ENCODE measurements at places on chromosomes 6 and 20.

DNA sequence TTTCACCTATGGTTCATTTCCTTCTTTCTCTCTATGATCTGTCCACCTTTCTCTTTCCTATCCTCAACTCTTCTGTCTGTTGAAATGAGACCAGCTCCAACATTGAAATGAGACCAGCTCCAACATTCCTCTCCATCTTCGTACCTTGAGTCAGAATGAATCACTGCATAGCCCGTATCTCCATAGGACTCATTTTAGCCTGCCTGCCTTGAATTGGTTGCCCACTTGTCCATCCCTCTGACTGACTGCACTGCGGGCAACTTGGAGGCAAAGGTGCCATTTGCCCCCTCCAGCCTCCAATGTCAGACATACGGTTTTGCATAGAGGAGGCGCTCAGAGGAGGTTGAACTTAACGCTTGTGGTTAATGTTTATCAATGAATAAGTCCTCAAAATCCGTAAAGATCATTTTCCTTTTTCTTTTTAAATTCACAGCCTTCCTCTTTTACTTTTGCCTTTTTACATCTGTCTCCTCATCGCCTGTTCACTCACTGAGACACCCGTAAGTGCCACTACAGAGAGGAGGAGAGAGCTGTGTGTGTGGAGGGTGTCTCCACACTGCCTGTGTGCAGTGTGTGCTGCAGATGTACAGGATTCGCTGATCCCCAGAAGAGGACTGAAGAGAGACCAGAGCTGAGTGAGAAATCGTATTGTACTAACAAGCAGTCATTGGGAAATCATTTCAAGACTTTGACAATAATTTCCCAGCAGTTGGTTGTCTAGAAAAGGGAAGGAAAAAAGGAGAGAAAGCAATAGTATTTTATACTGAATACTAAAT, 579.6 kb upstream of the MAP3K7 start:
- DNase-seq = no peak

- DNase-seq = no peak
Measured at GRCh38 chr6:115728171-115728570, 332.5 kb downstream of the FRK start.

GRCh38 chr6:138465007-138465645, 34.2 kb downstream of the NHSL1 start:
- no peak for DNase-seq

- no peak for DNase-seq
Measured at GRCh38 chr6:136527831-136528230, 22.4 kb downstream of the MAP7 start.

GRCh38 chr20:62652041-62652893, 10.0 kb downstream of the SLCO4A1 start:
- DNase-seq = peak; percentile 48

GRCh38 chr20:3896853-3897583, 7.8 kb downstream of the PANK2 start:
- no peak for DNase-seq

DNA sequence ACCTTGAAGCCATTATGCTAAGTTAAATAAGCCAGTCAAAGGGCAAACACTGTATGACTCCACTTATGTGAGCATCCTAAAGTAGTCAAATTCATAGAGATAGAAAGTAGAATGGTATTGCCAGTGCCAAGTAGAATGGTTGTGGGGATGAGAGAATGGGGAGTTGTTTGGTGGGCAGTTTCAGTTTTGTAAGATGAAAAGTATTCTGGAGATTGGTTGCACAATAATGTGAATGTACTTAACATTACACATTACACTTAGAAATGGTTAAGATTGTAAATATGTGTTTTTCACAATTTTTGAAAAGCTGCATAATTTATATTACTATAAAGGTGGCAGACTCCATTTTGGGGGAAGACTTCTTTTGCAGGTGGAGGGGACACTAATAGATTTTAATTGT, 51.3 kb upstream of the CARMIL1 start:
- no peak for DNase-seq

- DNase-seq = no peak
Measured at GRCh38 chr6:16442031-16442430, 203.6 kb downstream of the GMPR start.

DNA sequence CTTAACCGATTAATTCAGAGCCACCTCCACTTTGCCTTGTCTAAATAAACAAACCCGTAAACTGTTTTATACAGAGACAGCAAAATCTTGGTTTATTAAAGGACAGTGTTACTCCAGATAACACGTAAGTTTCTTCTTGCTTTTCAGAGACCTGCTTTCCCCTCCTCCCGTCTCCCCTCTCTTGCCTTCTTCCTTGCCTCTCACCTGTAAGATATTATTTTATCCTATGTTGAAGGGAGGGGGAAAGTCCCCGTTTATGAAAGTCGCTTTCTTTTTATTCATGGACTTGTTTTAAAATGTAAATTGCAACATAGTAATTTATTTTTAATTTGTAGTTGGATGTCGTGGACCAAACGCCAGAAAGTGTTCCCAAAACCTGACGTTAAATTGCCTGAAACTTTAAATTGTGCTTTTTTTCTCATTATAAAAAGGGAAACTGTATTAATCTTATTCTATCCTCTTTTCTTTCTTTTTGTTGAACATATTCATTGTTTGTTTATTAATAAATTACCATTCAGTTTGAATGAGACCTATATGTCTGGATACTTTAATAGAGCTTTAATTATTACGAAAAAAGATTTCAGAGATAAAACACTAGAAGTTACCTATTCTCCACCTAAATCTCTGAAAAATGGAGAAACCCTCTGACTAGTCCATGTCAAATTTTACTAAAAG, 2.7 kb downstream of the FOXC1 start:
- no peak for DNase-seq

- no peak for DNase-seq
Measured at GRCh38 chr6:165571068-165571682, 91.9 kb downstream of the PDE10A start.

DNA sequence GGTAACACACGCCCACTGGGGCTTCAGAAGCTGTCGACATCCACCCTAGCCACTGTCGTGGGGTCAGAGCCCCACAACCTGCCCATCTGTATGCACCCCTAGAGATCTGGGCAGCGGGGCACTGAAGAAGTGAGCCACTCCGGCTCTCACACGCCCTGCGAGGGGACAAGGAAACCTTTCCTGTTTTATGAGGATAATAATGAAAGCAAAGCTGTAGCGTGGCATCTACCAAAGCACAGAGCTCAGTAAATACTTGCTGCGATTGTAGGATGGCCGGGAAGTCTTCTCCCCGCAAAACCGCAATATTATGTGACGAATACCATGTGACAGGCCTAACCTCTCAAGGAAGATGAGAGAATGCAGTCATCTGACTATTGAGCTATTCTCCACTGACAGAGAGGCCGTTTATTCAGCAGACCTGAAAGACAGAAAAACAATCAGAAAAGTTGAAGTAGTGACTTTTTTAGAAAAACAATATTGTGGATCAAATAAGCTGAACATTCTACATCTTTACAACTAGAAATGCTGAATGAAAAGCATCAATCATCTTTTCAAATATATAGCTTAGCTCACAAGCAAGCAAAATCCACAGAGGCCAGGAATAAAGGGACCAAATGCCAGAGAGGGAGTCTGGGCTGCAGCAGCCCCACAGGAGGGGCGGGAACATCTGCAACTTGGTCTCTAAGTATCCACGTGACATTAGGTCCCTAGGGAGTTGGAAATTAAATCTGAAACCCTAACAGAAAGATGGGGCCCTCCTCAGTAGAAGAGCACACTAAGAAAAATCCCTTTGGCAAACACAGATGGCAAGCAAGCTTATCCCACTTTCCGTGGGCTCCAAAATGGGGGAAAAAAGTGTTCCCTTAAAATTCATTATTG, 207.8 kb downstream of the TTLL2 start:
- DNase-seq = no peak

DNA sequence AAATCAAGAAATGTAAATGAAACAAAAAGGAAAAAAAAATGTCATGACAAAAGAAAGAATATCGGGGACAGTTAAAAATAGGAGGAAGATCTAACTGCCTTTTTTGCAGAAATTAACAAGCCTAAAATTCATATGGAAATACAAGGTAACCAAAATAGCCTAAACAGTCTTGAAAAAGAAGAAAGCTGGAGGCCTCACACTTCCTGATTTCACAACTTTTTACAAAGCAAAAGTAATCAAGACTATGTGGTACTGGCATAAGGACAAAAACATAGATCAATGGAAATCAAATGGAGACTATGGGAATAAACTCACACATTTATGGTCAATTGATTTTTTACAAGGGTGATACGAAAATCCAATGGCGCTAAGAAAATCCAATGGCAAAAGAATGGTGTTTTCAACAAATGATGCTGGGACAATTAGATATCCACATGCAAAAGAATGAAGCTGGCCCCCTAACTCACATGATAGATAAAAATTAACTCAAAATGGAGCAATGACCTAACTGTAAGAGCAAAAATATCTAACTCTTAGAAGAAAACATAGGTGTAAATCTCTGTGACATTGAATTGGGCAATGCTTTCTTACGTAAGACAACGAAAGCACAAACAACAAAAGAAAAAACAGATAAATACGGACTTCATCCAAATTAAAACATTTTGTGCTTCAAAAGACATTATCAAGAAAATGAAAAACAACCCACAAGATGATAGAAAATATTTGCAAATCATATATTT, 24.5 kb downstream of the MAP3K5 start:
- DNase-seq = no peak

DNA sequence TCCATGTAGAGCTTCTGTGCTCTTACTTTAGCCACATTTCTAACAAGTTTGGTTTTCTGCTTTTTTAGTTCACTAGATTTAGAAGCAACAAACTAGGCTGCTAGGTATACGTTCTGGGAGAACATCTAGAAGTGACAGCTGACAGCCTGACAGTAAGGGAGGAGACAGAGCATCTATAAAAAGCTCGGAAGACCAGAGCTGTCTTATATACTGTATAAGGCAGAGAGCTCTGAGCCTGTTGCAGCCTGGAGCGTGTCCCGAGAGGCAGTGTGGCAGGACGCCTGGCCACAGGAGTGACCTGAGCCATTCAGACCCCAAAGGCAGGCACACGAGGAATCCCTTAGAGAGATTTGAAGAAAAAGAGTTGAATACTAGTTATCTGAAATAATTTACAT, 24.6 kb downstream of the PPP1R14C start:
- DNase-seq = no peak

GRCh38 chr20:36199345-36200257, 36.7 kb upstream of the AAR2 start:
- DNase-seq = peak; percentile 70

GRCh38 chr6:18179770-18180356, 24.6 kb downstream of the KDM1B start:
- no peak for DNase-seq

Data from NCI-H2029 (cell line).